ENCODE measurements at places on chromosomes 6 and 20.

DNA sequence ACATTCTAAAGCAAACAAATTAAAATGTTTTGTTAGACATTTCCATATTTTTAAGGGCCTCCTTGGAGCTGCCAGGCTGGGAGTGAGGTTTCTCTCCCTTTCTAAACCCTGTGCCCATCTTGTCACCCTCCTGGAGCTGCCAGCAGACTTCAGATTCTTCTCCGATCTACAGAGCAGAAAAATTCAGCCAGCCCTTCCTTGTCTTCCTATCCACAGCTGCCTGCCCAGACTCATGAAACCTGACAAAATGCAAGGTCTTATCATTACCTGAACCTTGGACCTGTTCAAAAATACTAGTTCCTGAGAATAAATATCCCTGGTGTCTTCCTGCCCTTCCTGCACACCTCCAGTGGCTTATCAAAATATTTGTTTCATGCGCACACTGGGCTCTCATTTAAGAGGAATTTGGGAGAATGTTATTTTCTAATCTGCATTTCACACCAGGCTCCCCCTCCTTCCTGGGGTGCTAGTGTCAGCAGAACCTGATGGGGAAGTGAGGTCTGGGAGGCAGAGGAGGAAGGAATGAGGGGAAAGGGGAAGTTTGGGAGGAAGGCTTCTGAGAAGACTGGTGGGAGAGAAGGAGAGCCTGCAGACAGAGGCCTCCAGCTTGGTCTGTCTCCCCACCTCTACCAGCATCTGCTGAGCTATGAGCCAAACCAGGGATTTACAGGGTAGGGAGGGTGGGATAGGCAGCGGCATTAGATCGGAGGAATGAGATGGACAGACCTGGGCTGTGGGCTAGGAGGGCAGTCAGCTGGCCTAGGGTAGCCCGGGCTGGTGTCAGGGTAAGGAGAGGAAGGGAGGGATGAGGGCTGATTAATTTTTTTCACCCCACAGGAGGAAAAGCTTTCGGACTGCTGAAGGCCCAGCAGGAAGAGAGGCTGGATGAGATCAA, at the start of gene AIF1:
Gene AIF1 (plus strand): TSS at position 551 of the 895 bp plus-strand sequence. CDS start 96 bp downstream, at position 647.
- peak within 1 kb of the TSS; percentile 45 for H3K27ac ChIP-seq
- no peak for DNase-seq
- H3K4me1 ChIP-seq: peaks cover 18% of the 10 kb centered on the region
- H3K36me3 ChIP-seq: peaks cover 2% of the 10 kb centered on the region
- H3K4me3 ChIP-seq: peak within 1 kb of the TSS; percentile 46

GRCh38 chr6:22612236-22612635, 42.9 kb downstream of the HDGFL1 start:
- H3K27me3 ChIP-seq: no peaks in the 10 kb centered on the region
- H3K27ac ChIP-seq: no peak overlapping the region
- DNase-seq: no peak
- H3K4me3 ChIP-seq: no peak overlapping the region
- no peaks in the 10 kb centered on the region for H3K36me3 ChIP-seq
- no peaks in the 10 kb centered on the region for H3K4me1 ChIP-seq

- H3K27me3 ChIP-seq: no peaks in the 10 kb centered on the region
- no peaks in the 10 kb centered on the region for H3K36me3 ChIP-seq
- DNase-seq: no peak
- H3K27ac ChIP-seq: no peak overlapping the region
- H3K4me1 ChIP-seq: no peaks in the 10 kb centered on the region
- no peak overlapping the region for H3K4me3 ChIP-seq
These were observed 13.2 kb downstream of the HDGFL1 start for GRCh38 chr6:22582417-22583205.

DNA sequence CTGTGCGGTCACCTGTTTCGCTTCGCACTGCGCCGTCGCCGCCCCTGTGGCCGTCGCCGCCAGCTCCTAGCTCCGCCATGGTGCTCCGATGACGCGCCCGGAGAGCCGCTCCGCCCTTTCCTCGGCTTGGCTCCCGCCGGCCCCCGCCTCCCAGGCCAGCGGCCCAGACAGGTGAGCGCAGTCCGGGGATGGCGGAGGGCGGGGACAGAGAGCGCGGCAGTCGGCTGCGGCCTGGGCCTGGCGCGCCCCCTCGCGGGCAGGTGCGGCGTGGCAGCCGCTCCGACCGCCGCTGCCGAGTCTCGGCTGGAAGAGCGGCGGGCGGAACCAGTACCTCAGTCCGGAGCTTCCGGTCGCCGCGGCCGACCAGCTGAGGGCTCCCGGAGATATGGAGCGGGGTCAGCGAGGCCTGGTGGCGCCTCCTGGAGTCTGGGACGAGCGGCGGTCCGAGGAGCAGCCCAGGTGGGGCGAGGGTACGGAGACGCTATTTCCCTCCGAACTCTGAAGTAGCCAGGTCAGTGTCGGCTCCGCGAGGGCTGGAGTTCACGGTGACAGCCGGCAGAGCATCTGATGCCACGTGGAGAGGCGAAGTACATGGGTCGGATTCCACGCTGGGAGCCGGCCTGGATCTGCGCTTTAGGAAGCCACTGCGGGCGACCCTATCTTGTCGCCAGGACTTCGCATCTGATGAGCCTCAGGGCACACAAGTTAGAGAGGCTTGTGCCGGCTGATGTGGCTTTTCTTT, at the start of gene MAP7:
Gene MAP7 (minus strand): TSS at position 93 of the 742 bp plus-strand sequence. CDS start 14 bp downstream, at position 79.
- H3K27me3 ChIP-seq: peaks cover 40% of the 10 kb centered on the region
- DNase-seq: peak; percentile 34
- no peak within 1 kb of the TSS for H3K27ac ChIP-seq
- H3K4me3 ChIP-seq: peak within 1 kb of the TSS; percentile 54

DNA sequence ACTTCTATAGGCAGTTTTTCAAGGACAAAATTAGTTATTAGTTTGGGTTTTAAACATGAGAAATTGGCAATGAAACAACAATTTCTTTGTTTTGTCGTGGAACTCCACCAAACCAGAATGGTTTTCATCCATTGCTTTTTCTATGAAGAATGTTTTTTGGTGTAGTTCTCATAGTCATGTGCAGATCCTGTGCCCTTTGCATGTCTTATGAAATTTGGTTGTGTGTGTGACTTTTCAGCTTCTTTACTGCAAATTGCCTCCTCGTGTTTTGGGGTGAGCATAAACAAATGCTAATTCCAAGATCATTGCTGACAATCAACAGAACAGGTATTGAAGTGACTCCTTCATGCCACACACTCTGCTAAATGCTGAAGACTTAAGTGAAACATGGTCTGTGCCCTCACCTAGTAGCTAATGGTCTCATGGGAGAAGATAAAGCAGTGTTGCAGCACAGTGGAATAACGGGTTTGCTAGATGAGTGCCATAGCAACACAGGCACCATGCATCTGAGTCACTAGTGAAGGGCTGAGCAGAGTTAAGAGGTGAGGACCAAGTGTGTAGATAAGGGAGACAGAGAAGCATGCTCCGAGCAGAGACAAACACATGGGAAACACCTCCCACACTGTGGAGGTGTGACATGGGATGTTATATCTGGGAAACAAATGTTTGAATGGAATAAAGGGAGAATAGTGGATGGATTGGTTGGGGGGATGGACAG, 120.0 kb downstream of the SLC16A10 start:
- H3K4me3 ChIP-seq: no peak overlapping the region
- no peak overlapping the region for H3K27ac ChIP-seq
- H3K4me1 ChIP-seq: peaks cover 6% of the 10 kb centered on the region

- H3K4me3 ChIP-seq: no peak overlapping the region
- no peaks in the 10 kb centered on the region for H3K4me1 ChIP-seq
- H3K27me3 ChIP-seq: peaks cover 39% of the 10 kb centered on the region
- no peak overlapping the region for H3K27ac ChIP-seq
These were observed 260.7 kb downstream of the ALDH8A1 start for GRCh38 chr6:134689177-134689576.

DNA sequence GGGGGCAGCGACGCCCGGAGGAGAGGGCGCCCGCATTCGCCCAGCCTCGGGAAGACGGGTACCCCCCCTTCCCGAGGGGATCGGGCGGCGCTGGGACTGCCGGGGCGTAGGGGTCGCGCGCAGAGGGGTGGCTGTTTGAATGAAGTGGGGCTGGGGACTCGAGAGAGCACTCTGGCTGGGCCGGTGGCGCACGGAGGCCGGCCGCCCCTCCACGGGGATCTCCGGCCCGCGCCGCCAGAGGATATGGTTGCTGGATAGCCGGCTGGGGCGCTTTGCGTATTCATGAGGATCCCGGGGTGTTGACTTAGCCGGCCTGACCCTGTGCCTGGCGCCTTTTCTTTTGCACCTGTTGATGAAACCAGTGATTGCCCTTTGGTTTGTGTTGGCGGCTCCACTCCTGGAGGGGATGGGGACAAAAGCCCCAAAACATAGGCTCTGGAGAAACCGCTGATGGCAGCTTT, 469 bp downstream of the SYNJ2 start:
- peak overlapping the region; percentile 75 for H3K4me3 ChIP-seq
- H3K4me1 ChIP-seq: peaks cover 14% of the 10 kb centered on the region
- H3K27ac ChIP-seq: no peak overlapping the region
- DNase-seq: no peak

DNA sequence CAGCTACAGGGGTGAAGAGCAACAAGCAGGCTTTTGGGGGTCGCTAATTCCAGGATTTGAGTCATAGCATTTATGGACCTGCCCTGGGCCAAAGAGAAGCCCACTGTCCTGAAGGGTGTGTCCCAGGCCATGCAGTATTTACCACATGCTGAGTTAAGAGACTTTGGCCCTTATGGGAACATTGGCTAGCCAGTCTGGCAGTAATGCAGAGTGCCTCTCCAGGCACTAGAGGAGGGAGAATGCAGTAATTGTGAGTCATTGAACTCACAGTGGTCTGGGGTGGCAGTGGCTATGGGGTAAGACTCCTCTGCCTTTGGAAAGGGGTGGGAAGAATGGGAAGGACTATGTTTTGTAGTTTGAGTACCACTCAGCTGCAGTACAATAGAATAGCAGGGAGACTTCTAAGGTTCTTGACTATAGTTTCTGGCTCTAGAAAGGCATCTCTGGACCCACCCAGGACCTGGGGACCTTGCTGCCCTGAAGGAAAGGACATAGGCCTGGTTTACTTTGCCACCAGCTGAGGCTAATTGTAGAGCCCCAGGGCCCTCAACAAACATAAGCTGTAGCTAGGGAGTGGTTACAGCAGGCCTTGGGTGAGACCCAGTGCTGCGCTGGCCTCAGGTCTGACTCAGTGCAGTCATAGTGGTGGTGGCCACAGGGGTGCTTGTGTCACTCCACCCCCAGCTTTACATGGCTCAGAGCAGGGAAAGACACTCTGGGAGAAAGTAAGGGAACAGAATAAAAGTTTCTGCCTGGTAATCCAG, 520.9 kb downstream of the HTR1B start:
- H3K27ac ChIP-seq: no peak overlapping the region
- no peaks in the 10 kb centered on the region for H3K36me3 ChIP-seq
- no peak for DNase-seq
- no peaks in the 10 kb centered on the region for H3K27me3 ChIP-seq

GRCh38 chr6:87572021-87572420, 17.8 kb downstream of the RARS2 start:
- H3K4me1 ChIP-seq: peaks cover 54% of the 10 kb centered on the region
- H3K36me3 ChIP-seq: peaks cover 4% of the 10 kb centered on the region
- no peaks in the 10 kb centered on the region for H3K27me3 ChIP-seq

DNA sequence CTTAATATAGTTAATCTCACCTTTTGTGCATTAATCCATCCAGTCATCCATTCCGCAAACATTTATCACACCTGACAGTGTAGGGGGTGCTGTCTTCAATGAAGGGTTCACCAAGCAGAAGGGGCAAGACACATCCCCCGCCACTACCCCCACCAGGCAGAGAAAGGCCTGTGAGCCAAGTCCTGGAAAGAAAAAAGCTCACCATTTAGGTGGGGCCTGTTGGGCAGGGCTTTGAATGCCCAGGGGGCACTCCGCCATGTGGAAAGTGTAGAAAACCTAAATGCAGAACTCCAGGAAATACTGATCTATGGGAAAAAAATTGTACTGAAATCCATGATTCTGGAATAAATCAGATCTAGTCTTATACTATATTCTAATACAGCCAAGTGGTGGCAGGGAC, 4.8 kb upstream of the STX16 start:
- H3K4me3 ChIP-seq: no peak overlapping the region
- DNase-seq: no peak
- H3K27me3 ChIP-seq: peaks cover 15% of the 10 kb centered on the region
- peaks cover 11% of the 10 kb centered on the region for H3K4me1 ChIP-seq
- H3K36me3 ChIP-seq: peaks cover 6% of the 10 kb centered on the region

DNA sequence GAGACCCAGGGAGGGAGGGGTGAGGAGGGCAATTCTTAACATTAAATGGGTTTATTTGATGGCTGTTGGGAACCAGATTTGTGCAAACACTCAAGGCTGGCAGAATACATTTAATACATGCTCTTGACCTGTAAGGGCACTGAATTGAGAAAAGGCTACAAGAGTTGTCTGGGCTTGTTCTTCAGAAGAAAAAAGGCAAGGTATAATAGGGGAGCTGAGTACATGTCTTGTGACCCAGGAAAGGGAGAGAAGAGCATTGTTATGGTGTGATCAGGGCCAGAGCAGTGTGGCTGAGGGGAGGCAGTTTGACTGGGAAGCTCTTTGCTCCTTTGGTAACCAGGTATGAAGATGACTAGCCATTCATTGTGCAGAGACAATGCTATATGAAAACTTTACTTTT, 18.9 kb downstream of the KLHL31 start:
- no peaks in the 10 kb centered on the region for H3K36me3 ChIP-seq
- peak overlapping the region; percentile 93 for H3K27ac ChIP-seq
- H3K4me1 ChIP-seq: peaks cover 39% of the 10 kb centered on the region
- no peaks in the 10 kb centered on the region for H3K27me3 ChIP-seq

- H3K4me1 ChIP-seq: peaks cover 18% of the 10 kb centered on the region
- no peaks in the 10 kb centered on the region for H3K27me3 ChIP-seq
- no peak for DNase-seq
- H3K36me3 ChIP-seq: no peaks in the 10 kb centered on the region
- H3K27ac ChIP-seq: no peak overlapping the region
These were observed 91.7 kb downstream of the PRDM1 start for GRCh38 chr6:106177786-106178185.

DNA sequence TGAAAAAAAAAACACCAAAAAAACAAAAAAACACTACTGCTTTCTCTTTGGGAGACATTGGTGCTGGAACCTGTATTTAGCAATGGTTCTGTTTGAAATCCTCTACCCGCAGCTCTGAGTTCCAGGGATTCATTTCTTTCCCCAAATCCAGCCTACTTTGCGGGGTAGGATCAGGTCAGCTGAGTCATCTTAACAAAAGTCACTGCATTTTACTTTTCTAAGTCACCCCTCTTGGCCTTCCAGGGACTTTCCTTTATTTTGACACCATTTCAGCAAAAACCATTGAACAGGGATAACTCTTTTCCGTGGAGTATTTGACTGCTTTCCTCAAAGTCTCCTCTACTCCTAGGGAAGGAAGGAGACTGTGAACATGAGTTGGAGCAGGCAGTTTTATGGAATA, 837.6 kb downstream of the MAFB start:
- H3K27ac ChIP-seq: no peak overlapping the region
- peaks cover 1% of the 10 kb centered on the region for H3K36me3 ChIP-seq
- H3K4me3 ChIP-seq: no peak overlapping the region
- DNase-seq: no peak
- H3K4me1 ChIP-seq: no peaks in the 10 kb centered on the region
